ENCODE measurements at places on chromosomes 5 and 9.

GRCh38 chr5:102511666-102512065 lies 12.9 kb upstream of the SLCO6A1 start:
- no peak for DNase-seq

DNA sequence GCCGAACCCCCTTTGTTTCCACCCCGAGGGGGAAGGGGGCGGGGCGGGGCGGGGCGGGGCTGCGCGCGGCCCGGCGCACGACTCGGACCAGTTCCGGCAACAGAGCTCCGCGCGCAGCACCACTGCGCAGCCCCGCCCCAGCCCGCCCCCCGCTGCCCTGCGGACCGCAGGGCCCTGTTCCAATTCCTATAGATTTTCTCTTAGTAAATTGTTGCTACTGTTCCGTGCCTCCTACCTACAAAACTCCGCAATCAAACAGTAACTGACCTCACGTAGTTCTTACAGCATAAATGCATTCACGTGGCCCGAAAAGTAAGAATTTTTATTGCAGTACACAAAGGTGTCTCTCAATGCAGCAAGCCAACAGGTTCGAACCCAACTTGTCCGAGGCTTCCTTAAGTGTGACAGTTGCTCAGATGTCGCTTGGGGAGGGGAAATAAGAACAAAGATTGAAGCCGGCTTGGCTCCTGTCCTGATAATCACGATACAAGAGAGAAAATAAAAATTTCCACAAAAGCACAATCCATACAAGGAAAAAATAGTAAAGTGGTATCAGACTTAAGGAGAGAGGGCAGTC lies 1.2 kb upstream of the RNF38 start:
- DNase-seq = no peak

DNA sequence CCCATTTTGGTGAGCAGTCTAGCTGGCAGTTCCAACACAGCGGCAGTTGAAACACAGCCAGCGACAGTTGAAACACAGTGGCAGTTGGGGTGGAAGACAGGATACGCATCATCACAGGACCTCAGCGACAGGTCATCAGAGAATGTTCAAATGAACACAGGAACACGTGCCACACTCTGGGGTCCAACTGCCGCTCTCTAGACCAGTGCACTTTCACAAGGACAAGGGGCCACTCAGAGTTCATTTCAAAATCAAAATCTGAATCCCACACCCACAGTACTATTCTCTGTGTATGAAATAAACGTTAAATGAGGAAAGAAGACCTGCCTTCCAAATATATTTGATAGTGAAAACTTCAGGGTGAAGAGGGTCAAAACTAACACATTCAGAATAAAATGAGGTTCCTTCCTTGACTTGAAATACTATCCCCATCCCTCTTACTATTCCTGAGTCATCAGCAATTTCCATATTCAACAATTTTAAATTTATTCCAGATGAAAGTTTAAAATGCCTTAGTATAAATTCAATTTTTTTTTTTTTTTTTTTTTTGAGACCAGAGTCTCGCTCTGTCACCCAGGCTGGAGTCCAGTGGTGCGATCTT lies 53.0 kb upstream of the SIMC1 start:
- DNase-seq = no peak

DNA sequence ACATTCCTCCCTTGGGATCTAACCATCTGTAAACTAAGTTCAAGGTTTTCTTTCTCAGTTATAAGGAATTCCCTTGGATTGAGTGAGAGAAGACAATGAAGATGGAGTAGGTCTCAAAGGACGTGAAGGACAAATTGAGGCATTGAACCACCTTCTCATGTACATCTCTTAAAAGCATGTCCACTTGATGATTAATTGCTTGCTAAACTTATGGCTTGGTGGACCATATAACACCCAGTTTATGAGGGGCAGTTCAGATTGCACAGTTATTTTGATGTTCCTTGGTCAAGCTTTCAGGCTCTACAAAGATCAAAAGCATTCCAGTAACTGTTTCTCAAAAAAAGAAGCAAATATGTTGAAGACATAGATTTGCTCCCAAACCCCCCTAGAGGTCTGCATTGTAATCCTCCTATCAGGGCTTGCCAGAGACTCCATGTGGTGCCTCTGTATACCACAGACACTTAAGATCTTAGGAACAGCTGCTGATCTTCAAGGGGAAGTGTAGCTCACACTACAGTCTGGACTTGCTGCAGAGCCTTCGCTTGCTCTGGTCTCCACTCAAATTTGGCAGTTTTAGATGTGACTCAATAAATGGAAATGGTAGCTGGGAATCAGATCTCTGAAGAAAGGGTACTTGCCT lies 56.9 kb upstream of the ALDH1A1 start:
- no peak for DNase-seq

DNA sequence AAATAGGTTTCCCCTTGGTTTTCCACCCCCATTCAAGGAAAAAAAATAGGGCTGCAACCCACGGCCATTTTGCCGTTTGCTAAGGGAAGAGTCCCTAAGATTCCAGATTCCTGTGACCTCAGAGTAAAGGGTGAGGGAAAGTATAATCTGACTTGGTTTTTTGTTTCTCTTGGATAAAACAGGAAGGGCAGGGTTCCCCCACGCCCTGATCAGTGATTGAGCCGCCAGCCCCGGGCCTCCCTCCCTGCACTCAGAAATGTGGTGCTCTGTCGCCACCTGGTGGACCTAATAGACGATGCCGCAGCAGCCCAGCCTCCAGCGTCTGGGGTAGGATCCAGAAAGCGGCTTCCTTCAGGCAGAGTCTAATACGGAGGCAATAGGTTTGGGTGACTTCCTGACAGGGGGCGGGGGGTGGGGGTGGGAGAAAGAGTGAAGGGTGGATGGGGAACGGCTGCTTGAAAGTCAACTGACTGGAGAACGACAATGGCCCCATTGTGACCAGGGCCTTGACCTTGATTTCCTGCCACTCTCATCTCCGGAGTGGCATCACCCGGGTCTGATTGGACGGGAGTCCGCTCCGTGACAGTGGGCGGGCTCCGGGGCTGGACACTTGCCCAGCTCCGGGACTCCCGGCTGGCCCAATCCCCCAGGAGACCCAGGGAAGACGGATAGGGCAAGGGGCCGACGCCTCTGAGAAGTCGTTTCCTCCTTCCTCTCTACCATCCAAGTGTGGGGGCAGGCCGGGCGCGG lies 17.8 kb upstream of the CYSTM1 start:
- DNase-seq = peak; percentile 94

DNA sequence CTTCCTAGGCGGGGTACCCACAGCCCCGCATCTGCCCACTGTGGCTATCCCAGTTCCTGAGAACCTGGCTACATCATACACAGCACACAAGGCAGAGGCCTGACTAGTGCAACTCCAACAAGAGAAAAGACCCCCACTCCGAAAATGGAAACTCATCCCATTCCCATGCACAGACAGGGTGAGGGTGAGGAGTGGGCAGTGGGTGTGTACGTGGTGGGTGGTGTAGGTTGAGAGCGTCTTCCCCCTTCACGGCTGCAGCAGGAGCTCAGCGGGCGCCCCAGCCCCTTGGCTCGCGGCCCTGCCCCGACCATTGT lies 501 bp upstream of the MAP1B start:
- no peak for DNase-seq

GRCh38 chr5:31741496-31741895 lies 102.6 kb downstream of the PDZD2 start:
- no peak for DNase-seq

DNA sequence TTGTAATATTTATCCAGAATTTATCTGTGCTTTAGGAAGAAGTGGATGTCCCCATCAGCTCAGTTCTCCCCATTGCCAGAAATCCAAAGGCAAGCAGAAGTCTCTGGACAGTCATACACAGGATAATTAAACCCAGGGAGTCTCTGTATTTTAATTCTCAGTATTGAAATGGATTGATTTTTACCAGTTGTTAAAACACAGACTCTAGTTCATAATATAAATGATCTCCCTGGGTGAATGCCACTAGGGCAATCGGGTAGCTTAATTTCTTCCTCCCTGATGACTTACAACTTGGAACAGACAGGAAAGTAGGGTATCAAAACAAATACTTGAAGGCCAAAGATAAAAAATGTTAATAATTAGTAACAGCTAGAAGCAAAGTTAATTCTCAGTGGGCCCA lies 66.5 kb upstream of the DAP start:
- no peak for DNase-seq

- no peak for DNase-seq
Observed at GRCh38 chr5:178230879-178231538, 1.6 kb downstream of the PHYKPL start.

GRCh38 chr5:80076131-80077050 lies 41.2 kb downstream of the THBS4 start:
- DNase-seq = no peak

- DNase-seq = no peak
Observed at GRCh38 chr9:89464300-89464901, 33.5 kb downstream of the SEMA4D start.

- no peak for DNase-seq
Observed at GRCh38 chr9:105670315-105670714, 8.1 kb downstream of the TAL2 start.

DNA sequence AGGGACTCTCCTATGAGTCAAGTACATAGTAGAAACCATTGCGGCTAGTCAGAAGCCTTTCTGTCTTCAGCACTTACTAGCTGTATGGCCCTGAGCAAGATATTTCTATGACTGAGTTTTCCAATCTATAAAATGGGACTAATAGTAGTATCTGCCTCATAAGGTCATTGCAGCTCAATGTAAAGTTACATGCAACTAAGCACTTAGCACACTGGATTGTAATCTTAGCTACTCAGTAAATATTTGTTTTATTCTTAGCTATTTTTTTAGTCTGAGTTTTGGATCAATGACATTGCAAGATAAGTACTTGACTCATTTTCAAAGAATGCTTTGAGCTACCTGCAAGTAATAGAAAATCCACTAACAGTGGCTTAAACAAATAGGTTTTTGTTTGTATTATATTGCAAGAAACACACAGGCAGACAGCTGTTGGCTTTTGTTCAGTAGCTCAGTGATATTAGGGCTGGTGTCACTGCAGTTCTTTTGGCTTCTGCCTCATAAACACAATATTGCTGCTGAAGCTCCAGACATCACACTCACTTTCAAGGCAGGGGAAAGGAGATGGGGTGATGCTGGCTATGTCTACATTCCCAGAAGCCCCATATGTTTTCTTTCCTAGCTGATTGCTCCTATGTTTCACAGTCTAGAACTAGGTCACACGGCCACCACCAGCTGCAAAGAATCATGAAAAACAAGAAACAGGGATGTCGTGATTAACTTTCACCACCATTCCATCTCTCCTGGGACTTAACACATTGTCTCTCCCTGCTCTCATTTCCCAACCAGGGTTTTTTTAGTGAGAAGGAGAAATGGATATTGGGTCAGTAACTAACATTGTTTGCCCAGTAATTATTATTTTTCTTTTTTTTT lies 26.9 kb upstream of the FAT2 start:
- DNase-seq = no peak

GRCh38 chr9:129073404-129073803 lies 7.5 kb upstream of the DOLPP1 start:
- no peak for DNase-seq

GRCh38 chr5:179312557-179313235 lies 32.6 kb downstream of the ADAMTS2 start:
- no peak for DNase-seq

DNA sequence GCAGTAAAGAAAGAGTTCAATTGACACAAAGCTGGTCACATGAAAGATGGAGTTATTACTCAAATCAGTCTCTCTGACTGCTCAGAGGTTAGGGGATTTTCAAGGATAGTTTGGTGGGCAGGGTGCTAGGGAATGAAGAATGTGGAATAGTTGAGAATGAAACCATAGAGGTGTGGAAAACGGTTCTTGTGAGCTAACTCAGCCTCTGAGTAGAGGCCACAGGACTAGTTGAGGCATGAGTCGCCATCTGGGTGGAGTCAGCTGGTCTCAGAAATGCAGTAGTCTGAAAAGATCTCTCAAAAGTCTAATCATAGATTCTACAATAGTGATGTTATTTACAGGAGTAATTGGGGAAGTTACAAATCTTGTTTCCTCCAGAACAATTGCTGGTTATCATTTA lies 178.9 kb upstream of the SPEF2 start:
- DNase-seq = no peak

DNA sequence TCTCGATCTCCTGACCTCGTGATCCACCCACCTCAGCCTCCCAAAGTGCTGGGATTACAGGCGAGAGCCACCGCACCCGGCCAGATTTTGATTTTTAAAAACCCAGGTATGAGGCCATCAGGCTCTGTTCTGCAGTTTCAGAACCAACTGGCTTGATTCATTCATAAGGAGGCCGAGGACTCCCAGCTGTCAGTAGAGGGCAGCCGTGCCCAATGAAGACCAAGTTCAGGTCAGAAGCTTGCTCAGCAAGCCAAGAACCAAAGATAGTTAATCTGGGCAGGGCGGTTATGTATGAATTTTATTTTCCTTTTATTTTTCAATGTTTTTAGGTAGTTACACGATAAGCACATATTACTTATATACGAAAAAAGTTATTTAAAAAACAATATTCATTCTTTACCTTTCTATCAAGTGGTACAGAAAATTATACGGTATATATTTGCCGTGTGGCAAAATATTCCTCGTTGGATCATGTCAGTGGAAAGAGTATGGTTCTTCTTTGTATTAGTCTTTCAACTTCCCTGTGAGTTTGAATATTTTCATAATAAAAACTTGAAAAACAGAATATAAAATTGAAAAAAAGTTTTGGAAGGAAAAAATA lies 18.0 kb downstream of the MGAT1 start:
- peak; percentile 51 for DNase-seq

GRCh38 chr5:170743876-170744212 lies 39.7 kb upstream of the GABRP start:
- no peak for DNase-seq

DNA sequence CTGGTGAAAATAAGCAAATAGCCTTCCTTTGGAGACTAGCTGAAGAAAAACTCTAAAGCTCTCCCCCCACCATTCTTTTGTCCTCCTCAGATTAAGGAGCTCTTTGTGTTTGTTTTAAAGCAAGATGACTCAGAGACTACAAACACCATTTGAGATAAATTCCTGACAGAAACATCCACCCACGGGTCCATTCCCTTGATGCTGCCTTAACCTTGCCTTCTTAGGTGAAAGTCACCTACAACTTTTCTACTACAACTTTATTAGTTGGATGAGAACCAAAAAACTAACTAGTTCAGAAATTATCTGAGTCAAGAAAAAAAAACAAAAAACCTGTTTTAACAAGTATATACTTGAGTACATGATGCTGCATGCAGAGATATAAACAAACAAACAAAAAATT lies 831.1 kb downstream of the NR2F1-AS1 start:
- no peak for DNase-seq

- no peak for DNase-seq
Observed at GRCh38 chr9:132160802-132161742, 786 bp upstream of the NTNG2 start.

DNA sequence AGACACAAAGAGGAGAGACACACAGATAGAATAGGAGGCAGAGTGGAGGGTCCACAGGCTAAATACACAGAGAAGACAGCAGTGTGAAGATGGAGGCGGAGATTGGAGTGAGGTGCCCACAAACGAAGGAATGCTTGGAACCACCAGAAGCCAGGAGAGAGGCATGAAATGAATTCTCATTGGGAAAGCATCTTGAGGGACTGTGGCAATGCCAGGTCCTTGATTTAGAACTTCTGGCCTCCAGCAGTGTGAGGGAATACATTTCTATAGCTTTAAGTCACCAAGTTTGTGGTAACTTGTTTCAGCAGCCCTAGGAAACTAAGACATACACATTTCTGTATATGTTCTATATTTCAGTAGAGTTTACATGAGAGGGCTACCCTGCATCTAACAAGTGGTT lies 396.6 kb upstream of the ZNF608 start:
- no peak for DNase-seq

GRCh38 chr9:72193478-72193881 lies 44.2 kb downstream of the GDA start:
- DNase-seq = no peak

GRCh38 chr9:134722120-134722701 lies 80.6 kb downstream of the COL5A1 start:
- no peak for DNase-seq

GRCh38 chr9:132487351-132487791 lies 77.4 kb downstream of the CFAP77 start:
- no peak for DNase-seq

All from neural crest cell (in vitro differentiated cells).